ENCODE measurements at places on chromosomes 2 and 18.
A peak's percentile ranks its signal among the peaks of the same experiment; 100 is the strongest.

GRCh38 chr18:595068-595467, 1.7 kb upstream of the CLUL1 start:
- no peak for DNase-seq

DNA sequence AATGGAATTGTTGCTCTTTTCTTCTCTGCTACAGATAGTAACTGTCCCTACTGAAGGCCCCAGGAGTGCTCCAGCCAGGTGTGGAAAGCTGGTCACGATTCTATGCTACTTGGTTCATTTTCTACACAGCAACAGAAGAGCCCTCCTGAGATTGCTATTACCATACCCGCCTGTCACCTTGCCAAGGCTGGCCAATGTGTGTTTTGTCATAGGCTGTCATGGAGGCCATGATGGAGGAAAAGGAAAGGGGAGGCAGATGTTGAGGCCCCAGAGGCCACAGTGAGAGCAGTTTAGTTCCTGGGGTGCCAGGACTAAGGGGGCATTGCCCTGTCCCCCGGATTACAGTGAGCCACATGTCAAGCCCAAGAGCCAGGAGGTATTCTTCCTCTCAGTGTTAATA, 952 bp downstream of the ELMOD3 start:
- DNase-seq, result peak; percentile 8

- DNase-seq, result no peak
Observed at GRCh38 chr2:58035352-58035751, 11.3 kb upstream of the VRK2 start.

DNA sequence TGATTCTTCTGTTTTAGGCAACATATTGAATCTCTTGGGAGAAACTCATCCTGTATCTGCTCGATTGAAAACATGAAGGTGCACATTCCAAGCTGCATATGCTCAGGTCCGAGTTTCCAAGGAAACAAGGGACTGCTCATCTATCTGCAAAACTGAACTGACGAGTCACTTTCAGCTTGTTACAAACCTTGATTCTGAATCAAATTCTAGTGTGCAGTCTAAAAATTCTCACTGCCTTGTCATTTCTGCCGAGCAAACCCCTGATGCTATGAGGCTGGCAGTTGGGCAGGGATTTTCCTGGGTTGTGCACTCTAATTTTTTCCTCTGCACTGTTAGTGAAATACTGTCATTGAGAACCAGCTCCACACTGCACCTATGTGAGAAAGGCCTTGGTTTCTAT, 101.3 kb upstream of the ETAA1 start:
- no peak for DNase-seq

DNA sequence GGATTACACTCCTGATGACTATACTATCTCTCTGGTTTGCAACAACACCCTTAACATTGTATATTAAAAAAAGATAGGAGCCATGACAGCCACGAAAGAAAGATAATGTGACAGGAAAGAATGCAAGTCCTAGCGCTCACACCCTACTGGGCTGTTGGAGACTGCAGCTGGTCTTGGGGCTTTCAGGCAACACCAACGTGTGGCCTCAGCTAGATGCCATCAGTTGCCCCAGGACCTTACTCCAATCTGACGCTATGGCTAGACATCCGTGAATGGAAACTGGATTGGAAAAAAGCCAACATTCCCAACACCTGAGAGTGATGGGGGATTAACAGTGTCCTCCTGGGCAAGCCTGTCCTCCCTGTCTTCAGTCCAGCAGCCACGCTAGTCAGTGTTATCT, 357.4 kb upstream of the GULP1 start:
- no peak for DNase-seq

- no peak for DNase-seq
Observed at GRCh38 chr2:227877421-227878310, 6.2 kb downstream of the DAW1 start.

DNA sequence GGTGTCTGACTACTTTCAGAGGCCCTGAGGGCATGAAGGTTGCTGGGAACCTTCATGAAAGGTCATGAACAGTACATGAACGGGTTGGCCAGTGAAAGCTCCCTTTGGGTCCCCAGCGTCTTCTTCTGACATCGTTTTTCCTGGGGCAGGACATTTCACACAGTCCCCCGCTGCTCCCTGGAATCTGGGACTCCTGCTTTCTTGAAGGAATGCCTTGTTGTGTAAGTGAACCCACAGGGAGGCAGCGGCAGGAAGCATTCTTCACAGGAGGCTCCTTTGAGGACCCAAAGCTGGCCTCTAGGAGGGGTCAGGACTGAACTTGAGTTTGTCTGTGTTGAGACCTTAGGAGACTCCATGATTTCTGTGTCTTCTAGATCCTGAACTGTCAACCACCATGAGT, 144.3 kb downstream of the KCNE4 start:
- DNase-seq, result no peak

DNA sequence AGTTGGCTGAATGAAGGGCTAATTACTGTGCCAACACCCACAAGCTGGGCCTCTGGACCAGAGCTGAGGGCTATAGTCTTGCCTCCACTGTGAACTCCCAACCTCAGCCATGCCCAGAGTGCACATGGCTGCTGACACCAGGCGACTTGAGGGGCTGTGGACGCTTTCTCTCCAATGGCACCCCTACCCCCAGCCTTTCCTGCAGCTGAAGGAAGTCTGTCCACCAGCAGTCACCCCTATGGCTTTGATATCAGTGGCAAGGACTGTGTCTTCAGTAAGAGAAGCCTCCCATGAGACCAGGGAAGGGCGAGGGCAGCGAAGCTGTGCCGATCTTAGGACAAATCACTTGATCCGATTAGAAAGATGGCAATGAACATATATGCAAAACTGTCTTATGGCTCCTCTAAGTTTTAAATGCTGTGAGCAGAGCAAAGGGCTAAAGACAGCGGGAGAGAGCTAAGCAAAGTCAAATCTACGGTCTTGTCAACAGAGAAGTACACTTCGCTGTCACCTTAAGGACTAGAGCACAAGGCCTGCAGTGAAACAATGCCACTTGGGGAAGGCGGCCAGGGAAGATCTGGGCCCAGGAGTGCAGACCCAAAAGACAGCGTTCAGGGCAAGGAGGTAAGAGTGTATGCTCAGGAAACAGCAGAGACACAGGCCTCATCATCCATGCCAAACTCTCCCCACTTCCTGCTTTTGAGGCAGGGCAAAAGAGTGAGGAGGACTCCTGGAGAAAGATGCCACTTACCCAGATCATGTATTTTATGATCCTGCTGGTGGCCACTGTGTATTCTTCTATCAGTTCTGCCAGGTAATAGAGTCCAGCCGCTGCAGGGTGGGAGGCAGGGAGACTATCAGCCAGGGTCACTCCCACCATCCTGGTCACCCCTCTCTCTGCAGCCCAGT, 1.5 kb downstream of the TEX261 start:
- DNase-seq, result no peak

- no peak for DNase-seq
Observed at GRCh38 chr2:178106053-178106452, 6.2 kb upstream of the RBM45 start.

DNA sequence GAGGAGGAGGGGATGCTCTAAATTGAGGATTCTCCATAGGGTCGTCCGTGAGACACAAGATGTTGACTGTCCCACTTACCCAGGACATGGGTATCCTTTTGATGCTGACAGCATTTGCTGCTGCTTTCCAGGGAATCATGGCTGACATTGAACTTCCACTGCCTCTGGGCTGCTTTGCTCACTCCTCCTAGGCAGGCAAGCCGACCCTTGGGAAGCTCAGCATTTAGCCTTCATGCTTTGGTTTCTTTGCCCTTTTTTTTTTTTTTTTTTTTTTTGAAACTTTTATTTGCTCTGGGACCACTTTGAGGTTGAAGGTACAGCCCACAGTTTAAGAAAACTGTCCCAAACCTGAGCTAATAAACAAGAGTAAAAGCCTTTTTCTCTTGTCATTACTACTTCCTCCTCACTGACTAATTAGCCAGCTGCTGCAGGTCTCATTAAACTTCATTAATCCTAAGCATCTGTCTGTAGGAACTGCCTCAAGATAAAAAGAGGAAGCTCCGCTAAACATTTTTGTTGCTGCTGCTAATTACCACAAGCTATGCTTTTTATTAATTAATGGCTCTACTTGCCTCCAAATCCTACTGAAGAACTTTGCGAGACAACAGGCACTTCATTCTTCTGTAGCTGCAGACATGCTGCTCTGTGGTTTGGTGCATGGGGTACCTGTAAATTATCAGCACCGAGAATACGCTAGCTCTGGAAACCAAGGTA, 125.4 kb downstream of the SPTBN1 start:
- DNase-seq, result peak; percentile 80

DNA sequence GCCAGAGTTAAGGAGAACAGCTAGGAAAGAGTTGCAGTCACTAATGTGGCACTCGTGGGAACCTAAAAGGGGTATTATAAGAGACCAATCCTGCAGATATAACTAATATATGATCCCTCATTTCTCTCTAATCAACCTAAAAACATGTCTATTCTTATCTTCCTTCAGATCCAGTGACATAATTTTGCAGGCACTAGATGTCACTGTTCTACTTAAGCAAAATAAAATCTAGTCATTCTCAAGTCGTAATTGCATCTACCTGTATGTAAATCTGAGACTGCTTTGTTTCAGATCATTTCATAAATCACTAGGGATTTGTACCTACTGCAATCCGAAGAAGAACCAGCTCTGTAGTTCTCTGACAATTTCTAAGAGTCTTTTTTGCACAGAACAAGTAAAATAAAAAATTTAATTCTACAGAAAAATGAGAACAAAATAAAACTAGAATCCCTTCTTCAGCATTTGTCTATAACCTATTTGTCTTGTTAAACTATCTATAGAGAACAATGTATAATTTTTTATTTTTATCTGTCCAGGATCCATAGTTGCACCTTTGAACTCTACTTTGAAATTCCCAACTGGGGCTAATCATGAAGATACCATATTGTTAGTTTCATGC, 56.5 kb upstream of the ERBB4 start:
- DNase-seq, result peak; percentile 15

- DNase-seq, result no peak
Observed at GRCh38 chr2:34831096-34831495, 1232.0 kb upstream of the FAM98A start.

GRCh38 chr18:55501579-55501978, 86.4 kb downstream of the TCF4 start:
- DNase-seq, result no peak

DNA sequence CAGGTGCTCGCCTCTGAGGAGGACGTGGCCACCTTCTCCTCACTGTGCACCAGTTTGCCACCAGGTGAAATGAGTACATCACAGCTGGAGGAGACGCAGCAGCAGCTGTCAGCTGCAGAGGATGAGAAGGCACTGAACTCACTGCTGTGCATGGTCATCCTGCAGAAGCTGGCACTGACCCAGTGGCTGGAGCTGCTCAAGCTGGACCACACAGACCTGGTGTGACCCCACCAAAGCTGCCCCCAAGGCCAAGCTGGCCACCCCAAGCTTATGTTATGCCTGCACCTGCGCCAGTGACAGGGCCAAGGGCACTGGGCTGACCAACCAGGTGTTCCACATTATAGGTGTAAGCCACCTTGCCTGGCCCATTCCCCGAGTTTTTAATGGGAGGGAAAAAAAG, 19.3 kb downstream of the CLK1 start:
- no peak for DNase-seq

DNA sequence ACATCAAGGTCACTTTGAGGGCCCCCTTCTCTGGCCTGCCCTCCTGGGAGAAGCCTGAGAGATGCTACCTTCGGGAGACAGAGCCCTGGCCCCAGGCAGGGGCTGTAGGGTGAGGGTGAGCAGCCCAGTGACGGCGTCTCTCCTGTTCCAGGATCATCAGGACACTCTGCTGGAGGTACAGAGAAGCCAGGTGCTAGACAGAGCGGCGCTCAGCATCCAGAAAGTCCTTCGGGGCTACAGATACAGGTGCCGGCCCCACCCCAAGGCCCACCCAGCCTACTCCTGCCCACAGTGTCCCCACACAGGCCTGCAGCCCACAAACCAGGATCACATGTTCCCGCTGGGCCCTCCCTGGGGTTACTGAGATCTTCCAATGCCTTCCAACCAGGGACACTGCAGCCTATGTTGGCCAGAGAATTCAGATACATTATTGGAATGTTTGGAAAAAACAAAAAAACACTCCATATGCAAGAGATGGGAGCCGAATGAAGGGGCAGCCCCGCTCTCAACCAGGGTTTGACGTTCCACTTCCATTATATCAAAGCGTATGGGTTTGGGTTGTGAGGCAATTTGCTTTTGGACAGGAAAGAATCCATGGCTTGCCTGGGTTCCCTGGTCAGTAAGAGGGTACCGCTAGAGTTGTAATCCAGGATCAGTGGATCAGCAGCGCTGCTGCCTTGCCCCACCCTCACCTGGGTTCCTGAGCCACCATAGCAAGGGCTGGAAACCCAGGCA, 49.5 kb upstream of the GPR17 start:
- DNase-seq, result no peak

GRCh38 chr2:188024811-188025210, 266.9 kb upstream of the GULP1 start:
- no peak for DNase-seq

DNA sequence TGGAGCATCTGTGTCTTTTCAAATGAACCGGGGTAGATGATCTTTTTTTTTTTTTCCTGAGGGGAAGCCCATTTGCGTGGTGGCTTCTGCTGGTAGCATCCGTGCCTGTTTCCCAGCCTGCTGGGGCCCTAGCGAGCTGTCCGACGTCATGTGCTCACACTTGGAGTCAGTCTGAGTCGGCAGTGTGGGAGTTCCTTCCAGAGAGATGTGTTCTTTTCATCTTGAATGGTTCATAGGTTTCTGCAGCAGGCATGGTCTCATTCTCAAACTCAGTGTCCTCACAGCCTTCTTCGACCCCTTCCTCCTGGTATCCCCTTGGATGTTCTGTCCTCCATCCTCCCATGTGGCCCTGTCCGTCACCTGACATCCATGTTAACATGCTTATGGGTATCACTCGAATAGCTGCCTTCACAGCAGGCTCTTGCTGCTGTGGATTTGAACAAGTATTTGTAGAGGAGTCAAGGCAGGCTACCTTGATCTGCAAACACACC, 51.0 kb downstream of the LDLRAD4 start:
- no peak for DNase-seq

GRCh38 chr18:62660691-62661090, 54.6 kb upstream of the PHLPP1 start:
- no peak for DNase-seq

DNA sequence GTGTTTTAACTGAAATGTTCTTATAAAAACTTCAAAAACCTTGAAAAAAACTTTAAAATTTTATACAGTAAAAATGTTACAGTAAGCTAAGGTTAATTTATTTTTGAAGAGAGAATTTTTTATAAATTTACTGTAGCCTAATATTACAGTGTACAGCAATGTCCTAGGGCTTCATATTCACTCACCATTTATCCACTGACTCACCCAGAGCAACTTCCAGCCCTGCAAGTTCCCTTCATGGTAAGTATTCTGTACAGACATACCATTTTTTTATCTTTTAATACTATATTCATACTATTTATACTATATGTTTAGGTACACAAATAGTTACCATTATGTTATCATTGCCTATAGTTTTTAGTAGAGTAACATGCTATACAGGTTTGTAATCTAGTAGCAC, 396.7 kb upstream of the MMADHC start:
- no peak for DNase-seq

GRCh38 chr18:61651145-61651879, 241.5 kb downstream of the RNF152 start:
- DNase-seq, result no peak

All from OCI-LY7 (cell line).